ENCODE measurements at places on chromosomes 13 and 19. TPM values are rescaled to one million over a fixed set of nuclear protein-coding genes. Genes with fewer than 3 reads are reported as not detected.

DNA sequence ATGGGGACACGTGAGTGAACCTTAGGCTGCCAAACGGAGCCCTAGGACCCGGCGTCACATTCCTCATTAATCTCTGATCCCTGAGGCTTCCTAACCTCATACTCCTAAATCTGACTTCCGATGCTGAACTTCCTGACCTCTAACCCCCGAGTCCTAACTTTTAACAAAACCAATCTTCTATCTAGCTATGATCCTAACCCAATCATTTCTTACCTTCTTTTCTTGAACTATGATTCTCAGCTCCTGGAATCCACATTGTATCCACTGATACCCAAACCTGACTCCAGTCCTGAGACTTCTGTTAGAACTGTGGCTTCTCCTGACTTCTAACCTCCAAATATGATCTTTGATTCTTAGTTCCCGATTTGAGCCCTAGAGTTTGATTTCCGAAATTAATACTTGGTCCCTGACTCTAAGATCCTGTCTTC is 447 bp downstream of the NFKBIB start:
- DNase-seq, result no peak

GRCh38 chr19:39710333-39710890 is 6.1 kb downstream of the LGALS14 start:
- DNase-seq, result no peak

- no peak for DNase-seq
Measured at GRCh38 chr19:39218230-39219007, 14.4 kb upstream of the SYCN start.

The TEAD2 gene
- total RNA-seq, result 31.7 TPM

DNA sequence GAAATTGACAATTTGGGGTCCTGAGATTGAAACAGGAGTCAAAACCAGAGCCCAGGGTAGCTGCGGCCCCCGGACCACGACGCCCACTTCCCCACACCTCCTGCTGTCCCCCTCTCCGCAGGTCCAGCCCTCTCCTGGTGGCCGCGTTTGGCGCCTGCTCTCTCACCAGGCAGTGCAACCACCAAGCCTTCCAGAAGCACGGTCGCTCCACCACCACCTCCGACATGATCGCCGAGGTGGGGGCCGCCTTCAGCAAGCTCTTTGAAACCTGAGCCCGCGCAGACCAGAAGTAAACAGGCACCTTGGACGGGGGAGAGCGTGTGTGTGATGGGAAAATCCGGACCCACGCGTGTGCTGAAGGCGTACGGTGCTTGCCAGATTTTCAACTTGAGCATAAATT is 22.9 kb downstream of the NAXD start:
- no peak for DNase-seq

- DNase-seq, result no peak
Measured at GRCh38 chr19:14502334-14503092, 6.6 kb upstream of the GIPC1 start.

DNA sequence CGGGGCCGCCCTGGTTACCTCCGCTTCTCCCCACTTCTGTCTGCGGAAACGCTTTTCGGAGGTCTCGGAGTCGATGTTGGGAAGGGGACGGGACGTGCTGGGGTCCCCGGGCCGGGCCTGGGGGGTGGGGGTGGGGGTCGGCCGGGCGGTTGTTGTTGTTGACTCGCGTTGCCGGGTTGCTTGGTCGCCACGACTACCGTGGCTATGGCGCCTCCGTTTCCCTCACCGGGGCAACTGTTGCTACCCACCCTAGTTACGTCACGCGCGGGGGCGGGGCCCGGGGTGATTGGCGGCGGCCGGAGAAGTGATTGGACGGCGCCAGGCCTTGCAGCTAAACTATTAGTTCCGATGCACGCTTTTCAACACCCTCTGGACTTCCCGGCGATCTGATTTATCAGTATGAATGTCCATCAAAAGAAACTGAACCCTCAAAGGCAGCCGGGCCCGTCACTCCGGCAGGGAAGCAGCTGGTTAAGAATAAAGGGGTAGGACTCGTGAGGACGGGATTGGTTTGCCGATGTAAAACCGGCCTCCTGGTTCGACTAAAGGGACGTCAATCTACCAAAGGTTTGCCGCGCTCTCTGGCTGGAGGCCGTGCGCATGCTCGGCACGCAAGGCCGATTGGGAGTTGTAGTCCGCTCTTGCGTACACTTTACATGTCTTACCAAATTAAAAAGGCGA is at the start of gene RFX1:
RFX1 (minus strand) TSS at position 236 of the 681 bp plus-strand sequence. CDS start 12,477 bp downstream, outside the sequence.
- peak; percentile 100 for DNase-seq

The STOML3 gene
- not detected for total RNA-seq

- DNase-seq, result peak; percentile 31
Measured at GRCh38 chr19:18815673-18816072, 16.1 kb upstream of the UPF1 start.

DNA sequence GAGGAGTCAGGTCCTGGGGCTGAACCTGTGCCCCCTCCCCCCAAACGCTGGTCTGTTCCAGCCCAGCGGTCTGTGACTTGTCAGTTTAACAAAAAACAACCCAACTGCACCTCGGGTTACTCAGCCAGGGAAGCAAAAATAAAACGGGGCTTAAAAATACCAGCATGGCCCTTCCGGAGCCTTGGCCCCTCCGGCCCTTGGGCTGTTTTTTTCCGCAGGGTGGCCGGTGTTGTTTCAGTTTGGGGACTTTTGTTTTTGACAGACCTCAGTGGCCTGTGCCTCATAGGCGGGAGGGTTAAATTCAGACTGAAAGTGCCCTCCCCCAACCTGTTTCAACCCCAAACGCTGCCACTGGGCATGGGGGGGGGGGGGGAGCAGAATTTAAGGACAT is 4.0 kb downstream of the TCF3 start:
- no peak for DNase-seq

The LRRC4B gene
- total RNA-seq, result not detected

Measured in IMR-90 (cell line).